AG04449 (cell line): ENCODE measurements at places on chromosomes 5 and 9.
A peak's percentile ranks its signal among the peaks of the same experiment; 100 is the strongest.

- DNase-seq: no peak
Measured at GRCh38 chr5:68661237-68661636, 432.6 kb upstream of the SLC30A5 start.

DNA sequence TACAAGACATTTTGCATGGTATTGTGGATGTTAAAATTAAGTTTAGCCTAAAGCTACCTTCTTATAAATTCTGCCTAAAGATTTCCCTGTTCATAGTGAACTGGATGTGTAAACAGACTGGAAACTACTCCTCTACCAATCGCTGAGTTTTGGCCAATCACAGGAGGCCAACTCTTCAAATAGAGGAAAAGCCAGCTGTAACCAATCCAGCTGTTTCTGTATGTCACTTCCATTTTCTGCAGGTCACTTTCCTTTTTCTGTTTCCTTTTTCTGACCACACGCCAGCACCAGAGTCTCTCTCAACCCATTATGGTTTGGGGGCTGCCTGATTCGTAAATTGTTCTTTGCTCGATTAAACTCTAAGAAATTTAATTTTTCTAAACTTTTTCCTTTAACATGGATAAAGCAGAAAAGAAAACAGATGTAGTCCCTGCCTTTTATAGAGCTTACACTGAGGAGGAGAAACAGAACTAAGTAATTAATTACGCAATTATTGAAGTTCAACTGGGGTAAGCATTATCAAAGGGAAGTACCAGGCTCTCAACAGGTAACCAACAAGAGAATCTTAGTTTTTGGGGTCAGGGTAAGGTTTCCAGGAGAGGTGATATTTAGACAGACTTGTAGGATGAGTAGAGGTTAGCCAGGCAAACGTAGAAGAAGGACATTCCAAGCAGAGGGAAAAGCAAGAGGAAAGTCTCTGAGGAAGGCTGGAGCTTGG lies 27.7 kb downstream of the RANBP3L start:
- DNase-seq: no peak

DNA sequence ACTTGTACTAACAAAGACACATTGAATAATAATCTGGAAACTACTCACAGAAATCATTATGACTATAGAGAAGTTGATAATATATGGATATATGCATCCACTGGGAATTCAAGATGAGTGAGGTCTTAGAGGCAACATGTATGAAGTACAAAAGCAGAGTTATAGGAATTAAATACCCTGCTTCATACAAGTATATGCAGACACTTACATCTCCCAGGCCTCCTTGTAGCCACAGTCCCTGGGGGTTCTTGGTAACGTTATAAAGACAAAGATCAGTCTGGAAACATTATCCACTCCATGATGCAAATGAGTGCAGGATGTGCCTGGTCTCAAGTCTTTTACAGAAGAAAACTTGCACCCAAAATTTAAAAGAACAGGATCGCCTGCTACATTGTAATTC lies 92.4 kb upstream of the ANXA1 start:
- DNase-seq: no peak

GRCh38 chr5:115409094-115409493 lies 112.6 kb upstream of the CCDC112 start:
- DNase-seq: no peak

GRCh38 chr9:20476912-20477521 lies 145.3 kb downstream of the MLLT3 start:
- no peak for DNase-seq

DNA sequence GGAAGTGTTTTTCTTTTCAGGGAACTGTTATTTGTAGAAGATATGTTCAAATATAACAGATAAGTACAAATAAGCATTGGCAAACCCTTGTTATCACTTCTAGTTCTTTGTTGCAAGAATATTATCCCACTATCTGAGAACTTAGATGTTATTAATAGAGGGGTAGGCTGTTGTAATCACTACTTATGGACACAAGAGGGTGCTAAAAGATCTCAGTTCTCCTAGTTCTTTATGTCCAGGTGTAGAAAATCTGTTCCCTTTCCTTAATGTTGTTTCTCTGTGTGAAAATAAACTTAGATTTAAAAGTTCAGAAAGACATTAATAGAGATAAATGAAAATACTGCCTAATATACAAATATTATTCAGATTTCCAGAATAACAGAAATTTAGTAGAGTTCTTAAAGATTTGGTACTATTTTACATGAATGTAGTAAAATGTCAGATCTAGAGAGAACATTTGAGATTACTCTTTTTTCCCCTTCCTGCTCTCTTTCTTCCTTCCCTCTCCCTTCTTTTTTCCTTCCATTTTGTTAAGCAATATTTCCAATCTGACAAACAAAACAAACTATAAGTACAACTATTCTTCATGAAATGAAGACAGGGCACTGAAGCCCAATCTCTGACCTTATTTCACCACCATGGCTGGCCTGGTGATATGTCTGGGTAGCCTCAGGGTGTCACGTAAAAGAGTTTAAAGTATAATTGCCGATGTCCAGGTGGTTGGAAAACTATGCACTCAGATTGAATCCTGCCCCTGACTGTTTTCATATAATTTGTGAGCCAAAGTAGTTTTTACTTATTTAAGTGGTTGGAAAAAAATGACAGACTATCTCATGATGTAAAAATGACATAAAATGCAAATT lies 43.6 kb upstream of the C5orf46 start:
- peak; percentile 10 for DNase-seq

- DNase-seq: no peak
Measured at GRCh38 chr9:129070696-129071525, 10.0 kb upstream of the DOLPP1 start.

- no peak for DNase-seq
Measured at GRCh38 chr9:105273731-105274130, 29.3 kb downstream of the SLC44A1 start.

DNA sequence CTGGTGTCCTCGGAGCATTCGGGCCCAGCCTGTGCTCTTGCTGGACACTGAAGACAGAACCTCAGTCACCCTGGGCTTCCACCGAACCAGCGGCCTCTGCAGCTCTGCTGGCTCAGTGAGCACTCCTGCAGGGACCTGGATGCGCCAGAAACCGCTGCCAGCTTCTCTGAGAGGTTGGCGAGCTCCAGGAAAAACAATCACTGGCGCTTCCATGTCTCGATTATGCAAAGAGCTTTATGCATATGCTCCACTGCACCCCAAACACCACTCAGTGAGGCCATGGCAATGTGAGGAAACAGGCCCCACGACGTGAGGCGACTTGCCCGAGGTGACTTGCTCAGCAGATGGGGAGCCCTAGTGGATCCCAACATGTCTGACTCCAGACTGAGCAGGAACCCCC lies 11.0 kb downstream of the PRDM12 start:
- DNase-seq: no peak

GRCh38 chr9:4997631-4998030 lies 12.6 kb downstream of the JAK2 start:
- no peak for DNase-seq

GRCh38 chr9:72826996-72827949 lies 125.6 kb downstream of the ALDH1A1 start:
- no peak for DNase-seq

- DNase-seq: no peak
Measured at GRCh38 chr5:180304431-180305375, 12.8 kb upstream of the MAPK9 start.

GRCh38 chr9:120474591-120475243 lies 105.2 kb downstream of the CDK5RAP2 start:
- no peak for DNase-seq

GRCh38 chr5:57420801-57421200 lies 61.8 kb downstream of the ACTBL2 start:
- no peak for DNase-seq

- DNase-seq: no peak
Measured at GRCh38 chr9:125785248-125785751, 38.1 kb downstream of the PBX3 start.

- DNase-seq: no peak
Measured at GRCh38 chr5:127519527-127519926, 2.1 kb downstream of the PRRC1 start.

- DNase-seq: no peak
Measured at GRCh38 chr5:115838885-115839518, 2.4 kb downstream of the ATG12 start.

GRCh38 chr9:137971477-137972138 lies 94.0 kb downstream of the CACNA1B start:
- no peak for DNase-seq

- DNase-seq: no peak
Measured at GRCh38 chr5:78606241-78606640, 42.3 kb downstream of the LHFPL2 start.

DNA sequence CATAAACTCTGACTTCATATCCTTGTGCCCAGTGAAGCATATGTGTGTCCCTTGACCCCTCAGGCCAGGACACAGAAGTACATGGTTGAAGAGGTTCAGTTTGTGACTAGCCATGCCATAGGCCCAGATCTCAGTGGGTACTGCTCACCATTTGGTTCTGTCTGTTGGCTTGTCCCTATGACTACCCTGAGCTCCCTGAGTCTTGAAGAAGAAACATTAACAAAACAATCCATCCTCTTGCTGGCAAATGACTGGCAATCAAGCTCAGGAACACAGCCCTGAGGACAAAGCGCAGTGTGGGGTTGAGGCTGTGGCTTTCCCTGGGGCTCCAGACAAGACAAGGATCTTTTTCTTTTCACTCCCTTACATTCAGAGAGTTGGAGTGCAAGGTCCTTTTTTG lies 46.3 kb downstream of the TNFAIP8 start:
- DNase-seq: no peak

DNA sequence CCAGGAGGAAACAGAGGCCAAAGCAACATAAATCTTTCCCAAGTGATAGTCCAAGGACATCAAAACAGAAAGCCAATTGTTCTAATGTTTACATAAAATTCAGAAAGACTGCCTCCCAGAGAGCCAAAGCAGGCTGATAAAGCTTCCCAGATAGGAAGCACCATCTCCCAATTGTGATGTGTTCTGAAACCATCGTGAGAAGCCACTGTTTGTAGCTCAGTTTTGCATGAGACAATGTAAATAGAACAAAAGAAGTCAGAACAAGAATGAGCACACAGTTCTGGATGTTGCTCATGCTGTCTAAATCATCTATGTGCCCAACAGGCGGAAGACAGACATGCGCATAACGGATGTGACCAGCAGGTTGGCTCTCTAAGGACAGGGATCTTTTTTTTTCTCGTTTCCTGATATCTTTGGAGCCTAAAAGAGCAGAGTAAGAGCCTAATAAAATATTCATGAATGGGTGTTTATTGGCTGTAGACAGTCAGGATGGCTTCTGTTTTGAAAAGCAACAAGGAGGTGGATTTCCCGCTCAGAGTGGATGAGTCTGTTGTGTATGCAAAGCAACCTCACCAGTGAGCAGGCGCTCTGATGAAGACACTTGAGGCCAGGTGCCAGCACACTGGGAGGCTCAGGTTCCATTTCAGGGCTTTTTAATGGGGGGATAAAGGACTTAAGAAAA lies 113.6 kb downstream of the GNA14 start:
- no peak for DNase-seq

DNA sequence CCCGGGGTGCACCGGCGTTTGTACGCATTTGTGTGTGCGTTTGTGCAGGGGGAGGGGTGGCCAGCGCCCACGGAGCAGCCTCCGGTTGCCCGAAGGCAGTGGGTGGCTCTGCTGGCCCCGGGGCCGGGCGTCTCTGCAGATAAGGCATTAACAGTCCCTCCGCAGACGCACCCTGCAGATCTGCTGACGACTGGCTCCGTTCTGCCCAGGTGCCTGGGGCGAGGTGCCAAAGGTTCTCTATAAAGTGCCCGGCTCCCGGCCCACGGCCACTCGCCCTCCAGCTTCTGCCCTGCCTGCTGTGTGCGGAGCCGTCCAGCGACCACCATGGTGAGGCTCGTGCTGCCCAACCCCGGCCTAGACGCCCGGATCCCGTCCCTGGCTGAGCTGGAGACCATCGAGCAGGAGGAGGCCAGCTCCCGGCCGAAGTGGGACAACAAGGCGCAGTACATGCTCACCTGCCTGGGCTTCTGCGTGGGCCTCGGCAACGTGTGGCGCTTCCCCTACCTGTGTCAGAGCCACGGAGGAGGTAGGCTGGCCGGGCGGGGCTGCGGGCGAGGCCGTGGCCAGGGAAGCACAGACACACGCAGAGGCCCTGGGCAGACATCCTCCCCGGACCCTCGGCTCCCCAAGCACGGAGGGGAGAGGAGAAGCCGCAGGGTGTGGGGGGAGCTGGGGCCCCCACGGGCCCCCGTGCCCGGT lies at the start of gene SLC6A19:
TSS of gene SLC6A19 (plus strand) at position 269 of the 699 bp plus-strand sequence. CDS start at position 325, 56 bp downstream.
- no peak for DNase-seq

DNA sequence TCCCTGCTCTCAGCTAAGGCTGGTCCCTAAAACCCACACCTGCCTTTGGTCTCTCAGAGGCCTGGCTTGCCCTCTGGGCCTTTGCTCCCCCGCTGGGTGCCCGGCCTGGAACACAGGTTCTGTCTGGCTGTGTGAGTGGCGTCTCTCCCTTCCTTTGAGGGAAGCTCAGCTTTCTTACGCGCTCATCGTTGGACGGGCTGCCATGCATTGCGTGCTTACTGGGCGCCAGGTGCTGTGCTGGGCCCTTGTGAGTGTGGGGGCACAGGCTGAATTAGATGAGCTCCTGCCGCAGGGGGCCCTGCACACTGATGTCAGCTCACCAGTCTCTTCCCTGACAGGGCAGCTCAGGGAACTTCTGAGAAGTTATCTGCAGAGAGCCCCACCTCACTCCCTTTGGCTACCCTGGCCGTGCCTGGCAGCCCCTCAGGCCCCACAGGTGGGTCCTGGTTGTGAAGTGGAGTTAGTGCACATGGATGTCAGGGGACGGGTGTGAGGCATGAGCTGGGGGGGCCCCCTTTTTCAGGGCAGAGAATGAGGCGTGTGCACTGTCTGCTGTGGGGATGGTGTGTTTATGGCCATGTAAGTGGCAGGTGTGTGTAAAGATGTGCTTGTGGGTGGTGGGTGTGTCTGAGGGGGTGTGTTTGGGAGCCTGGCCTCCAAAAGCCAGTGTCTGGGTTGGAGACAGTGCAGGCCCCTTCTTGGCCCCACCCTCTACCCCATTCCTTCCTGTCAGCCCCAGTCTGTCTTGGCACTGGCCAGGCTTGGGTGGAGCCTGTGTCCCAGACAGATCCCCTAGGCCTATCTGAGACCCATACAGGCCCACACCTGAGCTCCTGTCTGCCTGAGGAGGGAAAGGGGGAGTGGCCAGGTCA lies 7.5 kb upstream of the RMND5B start:
- DNase-seq: no peak

DNA sequence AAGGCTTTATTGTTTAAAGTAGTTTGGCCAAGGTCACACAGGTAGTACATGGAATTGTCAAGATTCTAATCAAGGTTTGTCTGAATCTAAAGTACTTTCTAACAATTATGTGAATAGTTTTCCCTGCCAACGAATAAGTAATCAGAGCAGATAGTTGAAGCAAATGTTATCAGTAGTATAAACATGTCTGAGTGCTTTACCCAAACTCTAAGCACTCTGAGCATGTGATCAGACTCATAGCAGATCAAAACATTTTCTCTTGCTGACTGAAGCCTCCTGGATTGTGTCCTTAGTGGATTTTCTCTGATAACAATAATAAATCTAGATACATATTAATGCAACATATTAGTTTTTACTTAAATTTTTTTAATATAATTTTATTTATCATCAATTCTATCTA lies 995.0 kb downstream of the EFNA5 start:
- no peak for DNase-seq

GRCh38 chr9:119197893-119198607 lies 171.2 kb downstream of the BRINP1 start:
- no peak for DNase-seq

- DNase-seq: peak; percentile 42
Measured at GRCh38 chr9:21016701-21017491, 14.5 kb downstream of the HACD4 start.
